Cardiac atrium fibroblast (primary cell): ENCODE measurements at places on chromosomes 3 and 15. TPM values are rescaled to one million over a fixed set of nuclear protein-coding genes. Genes with fewer than 3 reads are reported as not detected.

The UBAP1L gene
- 0.16 and 0.36 TPM in 2 replicates for total RNA-seq

The SGO1 gene
- 2.2 and 3.6 TPM in 2 replicates for total RNA-seq

The TRIM42 gene
- total RNA-seq, result not detected in 2 replicates

The SNX33 gene
- total RNA-seq, result 36.1 and 36.6 TPM in 2 replicates

The HTD2 gene
- total RNA-seq, result 4.0 and 9.4 TPM in 2 replicates

The CD200 gene
- total RNA-seq, result 22.0 and 42.0 TPM in 2 replicates

The DLL4 gene
- total RNA-seq, result 0.54 and 4.9 TPM in 2 replicates

The CLDN18 gene
- not detected in 2 replicates for total RNA-seq

The IMPG2 gene
- total RNA-seq, result under 0.01 TPM in 1 of 2 replicates, not detected in the other

The GPX1 gene
- 291 and 365 TPM in 2 replicates for total RNA-seq

The PYGO1 gene
- total RNA-seq, result 3.8 and 9.2 TPM in 2 replicates

The MOBP gene
- total RNA-seq, result not detected in 2 replicates

The SLC22A13 gene
- total RNA-seq, result not detected in 2 replicates

The GPR62 gene
- total RNA-seq, result not detected in 2 replicates

The OR5H2 gene
- total RNA-seq, result not detected in 2 replicates

The SLC28A2 gene
- not detected in 2 replicates for total RNA-seq

The ESYT3 gene
- under 0.01 and 0.16 TPM in 2 replicates for total RNA-seq

The MYL3 gene
- total RNA-seq, result 1.4 TPM in 1 of 2 replicates, not detected in the other

The EXD1 gene
- not detected in 2 replicates for total RNA-seq

The UPK1B gene
- 0.18 TPM in 1 of 2 replicates, not detected in the other for total RNA-seq

The ADAMTS17 gene
- 0.90 and 1.5 TPM in 2 replicates for total RNA-seq

The UCN2 gene
- total RNA-seq, result 1.6 and 1.9 TPM in 2 replicates

The GPR27 gene
- not detected in 2 replicates for total RNA-seq

The CACNA2D2 gene
- total RNA-seq, result not detected in 2 replicates

The RGMA gene
- total RNA-seq, result 2.7 and 7.0 TPM in 2 replicates

The RCN2 gene
- total RNA-seq, result 55.6 and 67.5 TPM in 2 replicates

The NEO1 gene
- total RNA-seq, result 16.4 and 34.3 TPM in 2 replicates

The PHLDB2 gene
- total RNA-seq, result 32.3 and 42.1 TPM in 2 replicates

The SERPINI2 gene
- total RNA-seq, result not detected in 2 replicates

The MELTF gene
- total RNA-seq, result 32.1 and 60.3 TPM in 2 replicates

The IL17RC gene
- 35.4 and 50.9 TPM in 2 replicates for total RNA-seq

The LRRIQ4 gene
- total RNA-seq, result not detected in 2 replicates

The CEP19 gene
- 1.6 and 3.2 TPM in 2 replicates for total RNA-seq

The ZNF106 gene
- total RNA-seq, result 24.2 and 42.6 TPM in 2 replicates

The ITGB5 gene
- total RNA-seq, result 177 and 202 TPM in 2 replicates

The CAMK2N2 gene
- total RNA-seq, result 0.65 TPM in 1 of 2 replicates, not detected in the other

The ANKUB1 gene
- not detected in 2 replicates for total RNA-seq

The STX19 gene
- total RNA-seq, result not detected in 2 replicates

The PKM gene
- 1,517 and 1,826 TPM in 2 replicates for total RNA-seq

The NLGN1 gene
- 1.5 and 5.6 TPM in 2 replicates for total RNA-seq

The GALNT15 gene
- total RNA-seq, result 12.3 and 13.4 TPM in 2 replicates

The NPAP1 gene
- not detected in 2 replicates for total RNA-seq

The MESP1 gene
- 2.3 TPM in 1 of 2 replicates, not detected in the other for total RNA-seq

The KIF7 gene
- total RNA-seq, result 6.3 and 7.8 TPM in 2 replicates

The RYR3 gene
- not detected in 2 replicates for total RNA-seq

The NR2E3 gene
- not detected in 2 replicates for total RNA-seq

The TMEM42 gene
- total RNA-seq, result 13.5 and 35.2 TPM in 2 replicates

The CDHR4 gene
- not detected in 2 replicates for total RNA-seq

The TMC3 gene
- 0.32 TPM in 1 of 2 replicates, not detected in the other for total RNA-seq

The FOXL2NB gene
- total RNA-seq, result not detected in 2 replicates

The SHC4 gene
- total RNA-seq, result 0.72 and 2.9 TPM in 2 replicates

The HDAC11 gene
- total RNA-seq, result 8.1 and 11.9 TPM in 2 replicates

The PPP2R3A gene
- total RNA-seq, result 11.5 and 12.3 TPM in 2 replicates

The C3orf49 gene
- not detected in 2 replicates for total RNA-seq

The DLG1 gene
- 32.9 and 48.4 TPM in 2 replicates for total RNA-seq

The RHCG gene
- total RNA-seq, result 0.16 TPM in 1 of 2 replicates, not detected in the other

The ECE2 gene
- not detected in 2 replicates for total RNA-seq
